ENCODE measurements at places on chromosomes 16 and 17.

GRCh38 chr17:6641247-6641863, 495 bp downstream of the TXNDC17 start:
- peak; percentile 37 for DNase-seq

GRCh38 chr17:61411261-61412142, 11.9 kb downstream of the TBX2 start:
- no peak for DNase-seq

DNA sequence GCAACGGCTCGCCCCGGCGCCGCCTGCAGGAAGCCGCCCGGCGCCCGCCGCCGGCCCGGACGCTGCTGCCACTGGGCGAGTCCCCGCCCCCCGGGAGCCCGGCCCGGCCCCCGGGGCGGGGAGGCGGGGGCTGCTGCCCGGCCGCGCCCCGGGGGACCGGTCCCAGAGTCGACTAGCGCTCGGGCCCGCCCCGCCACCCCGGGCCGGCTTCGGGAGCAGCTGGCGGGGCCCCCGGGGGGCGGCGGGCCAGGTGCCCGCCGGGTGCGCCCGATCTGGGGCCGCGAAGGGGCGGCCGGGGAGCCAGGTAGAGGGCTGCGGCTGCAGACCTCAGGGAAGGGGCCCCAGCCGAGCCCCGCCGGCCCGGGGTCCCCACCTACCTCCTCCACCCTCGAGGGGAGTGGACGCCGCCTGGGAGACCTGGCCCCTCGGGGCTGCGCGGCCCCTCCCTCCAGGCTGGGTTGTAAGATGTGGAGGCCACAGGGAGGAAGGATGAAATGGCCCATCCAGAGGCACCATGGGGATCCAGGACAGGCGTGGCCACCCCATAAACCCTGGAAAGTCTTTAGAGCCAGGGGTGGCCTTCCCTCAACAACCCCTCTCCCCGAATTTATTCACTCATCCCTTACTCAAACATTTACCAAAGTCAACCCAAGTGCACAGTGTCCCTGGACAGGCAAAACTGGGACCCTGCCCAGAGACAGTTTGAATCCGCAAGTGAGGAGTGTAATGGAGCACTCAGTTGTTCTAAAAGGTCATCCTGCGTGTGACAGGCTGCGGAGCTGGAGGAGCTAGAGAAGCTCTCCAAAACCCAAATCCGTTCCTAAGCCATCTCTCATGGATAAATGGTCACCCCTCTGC, at the start of gene CDYL2:
TSS of gene CDYL2 (minus strand) at position 73 of the 858 bp plus-strand sequence. CDS start 425 bp downstream, outside the sequence.
- peak; percentile 28 for DNase-seq

DNA sequence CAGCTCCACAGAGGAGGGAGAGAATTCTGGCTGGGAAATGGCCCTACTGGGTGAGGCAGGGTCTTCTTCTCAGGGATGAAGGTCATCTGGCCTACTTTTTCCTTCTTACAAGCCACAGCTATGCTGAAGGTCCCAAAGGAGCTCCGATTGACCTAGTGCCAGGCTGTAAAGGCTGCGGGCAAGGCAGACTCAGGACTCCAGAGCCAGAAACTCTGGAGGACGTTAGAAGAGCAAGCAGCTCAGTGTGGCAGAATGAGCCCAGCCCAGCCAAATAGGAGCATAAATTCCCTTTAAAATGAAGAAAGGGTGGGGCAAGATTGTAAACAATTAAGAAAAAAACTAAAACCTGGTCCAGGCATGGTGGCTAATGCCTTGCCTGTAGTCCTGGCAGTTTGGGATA, 20.1 kb upstream of the CNOT1 start:
- DNase-seq, result no peak

GRCh38 chr17:82235056-82235774, 6.4 kb downstream of the SLC16A3 start:
- DNase-seq, result no peak

- no peak for DNase-seq
Measured at GRCh38 chr17:41860254-41860931, 4.8 kb downstream of the KLHL11 start.

DNA sequence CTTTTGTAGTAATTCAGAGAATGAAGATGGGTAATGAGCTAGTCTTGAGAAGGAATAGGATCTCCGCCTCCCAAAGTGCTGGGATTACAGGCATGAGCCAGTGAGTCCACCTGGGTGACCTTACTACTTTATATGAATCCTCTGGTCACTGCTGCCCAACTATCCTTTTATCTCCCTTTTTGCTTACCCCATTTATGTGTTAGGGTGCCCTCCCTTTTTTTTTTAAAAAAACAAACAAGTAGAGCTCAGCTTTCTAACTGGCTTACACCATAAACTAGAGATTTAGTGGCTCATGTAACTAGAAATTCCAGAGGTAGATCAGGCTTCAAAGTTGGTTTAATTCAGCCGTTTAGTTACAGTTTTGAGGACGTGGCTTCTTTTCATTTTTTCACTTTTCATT, 15.6 kb downstream of the USP10 start:
- no peak for DNase-seq

- DNase-seq, result peak; percentile 18
Measured at GRCh38 chr16:70737377-70738082, 51.7 kb upstream of the MTSS2 start.

- DNase-seq, result no peak
Measured at GRCh38 chr17:142876-143784, 5.8 kb downstream of the SCGB1C2 start.

GRCh38 chr16:88809068-88809675, 2.6 kb downstream of the APRT start:
- no peak for DNase-seq

GRCh38 chr17:34658811-34659560, 79.6 kb downstream of the TMEM132E start:
- no peak for DNase-seq

GRCh38 chr16:83482545-83483162, 325.1 kb upstream of the HSBP1 start:
- no peak for DNase-seq

GRCh38 chr17:56096026-56096810, 57.1 kb upstream of the ANKFN1 start:
- DNase-seq, result no peak

- peak; percentile 75 for DNase-seq
Measured at GRCh38 chr16:69477546-69477945, 53.1 kb downstream of the CYB5B start.

DNA sequence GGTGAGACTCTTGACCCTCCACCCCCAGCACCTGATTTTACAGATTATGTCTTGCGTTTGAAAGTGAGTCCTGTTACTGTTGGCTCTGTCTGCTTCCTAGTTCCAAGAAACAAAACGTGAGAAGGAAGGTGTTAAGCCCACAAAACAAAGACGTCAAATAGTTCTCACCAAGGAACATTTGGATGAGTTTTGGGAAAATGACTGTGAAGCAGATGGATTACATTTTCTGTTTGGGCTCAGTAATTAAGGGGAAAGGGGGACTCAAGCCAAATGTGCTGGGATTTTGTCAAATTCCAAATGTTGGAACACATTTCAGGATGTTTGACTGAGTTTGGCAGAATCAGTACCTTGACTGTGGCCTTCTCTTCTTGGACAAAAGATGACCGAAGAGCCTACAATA, 71.2 kb downstream of the PCTP start:
- DNase-seq, result no peak

- DNase-seq, result no peak
Measured at GRCh38 chr16:90012991-90013745, 6.1 kb downstream of the DBNDD1 start.

- DNase-seq, result peak; percentile 93
Measured at GRCh38 chr17:36212966-36213365, 2.1 kb downstream of the CCL4L2 start.

- DNase-seq, result no peak
Measured at GRCh38 chr17:17928398-17929287, 43.6 kb downstream of the TOM1L2 start.

DNA sequence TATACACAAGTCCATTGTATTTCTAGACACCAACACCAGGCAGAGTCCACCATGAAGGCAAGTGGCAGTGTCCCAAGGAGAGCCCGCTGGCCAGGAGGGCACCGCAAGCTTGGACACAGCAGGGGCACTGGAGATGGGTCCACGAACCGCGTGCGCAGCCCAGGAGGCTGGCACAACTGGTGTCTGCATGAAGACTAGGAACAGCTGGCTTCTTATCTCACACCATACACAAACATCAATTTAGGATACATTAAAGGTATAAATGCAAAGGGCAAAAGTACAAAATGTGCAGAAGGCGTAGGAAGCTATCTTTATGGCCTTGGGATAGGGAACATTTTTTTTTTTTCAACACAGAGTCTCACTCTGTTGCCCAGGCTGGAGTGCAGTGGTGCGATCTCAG, 52.4 kb downstream of the ANKRD11 start:
- DNase-seq, result no peak
